ENCODE measurements at places on chromosomes 12 and 14.
A peak's percentile ranks its signal among the peaks of the same experiment; 100 is the strongest.

DNA sequence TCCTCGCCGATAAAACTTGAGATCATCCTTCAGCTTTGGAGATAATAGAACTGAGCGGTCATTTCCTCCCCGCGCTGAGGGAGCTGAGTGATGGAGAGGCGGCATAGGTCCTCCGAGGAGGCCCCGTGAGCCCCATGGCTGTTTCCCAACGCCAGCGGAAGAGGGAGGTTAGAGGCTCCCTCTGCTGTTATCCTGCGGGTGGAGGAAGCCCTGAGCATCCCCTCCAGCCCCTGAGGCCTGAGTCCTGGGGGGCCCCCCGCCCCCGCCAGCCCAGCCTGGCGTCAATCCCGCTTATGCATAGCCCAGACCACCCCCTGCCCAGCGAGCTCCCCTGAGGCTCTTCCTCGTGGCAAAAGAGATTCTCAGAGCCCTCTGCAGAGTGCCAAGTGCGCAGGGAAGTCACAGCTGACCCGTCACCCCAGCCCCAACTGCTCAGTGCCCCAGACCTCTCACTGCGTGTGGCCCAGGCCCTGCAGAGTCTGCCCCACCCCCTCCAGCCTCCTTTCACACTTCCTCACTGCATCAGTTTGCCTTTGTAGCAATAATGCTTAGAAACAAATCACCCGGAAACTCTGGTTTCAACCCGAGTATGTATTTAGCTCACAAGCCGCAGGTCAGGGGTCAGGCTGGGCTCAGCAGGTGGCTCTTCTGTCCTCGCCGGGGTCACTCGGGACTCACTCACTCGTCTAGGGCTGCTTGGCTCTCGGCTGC, 44.7 kb upstream of the GALNT9 start:
- DNase-seq: no peak

GRCh38 chr14:95195031-95195430, 37.7 kb upstream of the DICER1 start:
- DNase-seq: no peak

DNA sequence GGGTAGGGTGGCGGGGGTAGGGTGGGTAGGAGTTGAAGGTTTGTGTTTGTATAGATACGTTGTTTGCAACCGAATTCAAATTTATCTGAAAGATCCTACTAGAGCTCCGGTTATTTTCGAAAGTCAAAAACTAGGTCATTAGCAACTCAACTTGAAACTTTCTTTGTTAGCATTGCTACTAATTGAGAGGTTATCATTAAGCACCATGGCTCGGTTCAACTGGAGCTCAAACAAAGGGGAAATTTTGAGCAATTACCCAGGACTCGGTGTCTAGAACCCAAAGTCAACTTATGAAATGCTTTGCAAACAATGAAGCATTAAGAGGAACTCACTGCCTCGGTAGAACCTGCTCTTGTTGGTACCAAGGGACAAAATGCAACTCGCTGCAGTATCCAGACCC, 207.7 kb downstream of the BCAT1 start:
- DNase-seq: no peak

DNA sequence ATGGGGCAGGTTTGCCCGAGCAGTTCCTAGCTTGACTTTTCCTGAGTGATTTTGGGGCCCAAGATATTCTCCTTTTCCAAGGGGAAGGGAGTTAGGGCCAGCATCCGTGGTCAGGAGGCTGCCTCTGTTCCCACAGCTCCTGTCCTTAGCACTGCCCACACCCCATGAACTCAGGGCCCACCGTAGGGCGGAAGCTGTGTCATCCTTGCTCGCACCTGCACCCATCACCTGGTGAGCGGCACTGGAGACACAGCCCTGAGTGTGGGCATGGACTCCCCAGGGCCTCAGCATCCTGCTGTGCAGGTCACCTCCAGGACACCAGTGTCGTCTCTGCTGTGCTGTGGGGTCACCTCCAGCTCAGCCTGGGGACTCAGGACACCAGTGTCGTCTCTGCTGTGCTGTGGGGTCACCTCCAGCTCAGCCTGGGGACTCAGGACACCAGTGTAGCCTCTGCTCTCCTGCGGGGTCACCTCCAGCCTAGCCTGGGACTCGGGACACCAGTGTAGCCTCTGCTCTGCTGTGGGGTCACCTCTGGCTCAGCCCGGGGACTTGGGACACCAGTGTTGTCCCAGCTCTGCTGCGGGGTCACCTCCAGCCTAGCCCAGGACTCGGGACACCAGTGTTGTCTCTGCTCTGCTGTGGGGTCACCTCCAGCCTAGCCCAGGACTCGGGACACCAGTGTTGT, 322.9 kb downstream of the ADGRD1 start:
- no peak for DNase-seq

GRCh38 chr12:46486588-46486987, 114.0 kb upstream of the SLC38A2 start:
- no peak for DNase-seq

- DNase-seq: no peak
Observed at GRCh38 chr12:103640831-103641230, 53.8 kb downstream of the STAB2 start.

GRCh38 chr14:92649066-92649465, 99.4 kb downstream of the LGMN start:
- no peak for DNase-seq

- no peak for DNase-seq
Observed at GRCh38 chr12:5756338-5756842, 188.7 kb downstream of the ANO2 start.

DNA sequence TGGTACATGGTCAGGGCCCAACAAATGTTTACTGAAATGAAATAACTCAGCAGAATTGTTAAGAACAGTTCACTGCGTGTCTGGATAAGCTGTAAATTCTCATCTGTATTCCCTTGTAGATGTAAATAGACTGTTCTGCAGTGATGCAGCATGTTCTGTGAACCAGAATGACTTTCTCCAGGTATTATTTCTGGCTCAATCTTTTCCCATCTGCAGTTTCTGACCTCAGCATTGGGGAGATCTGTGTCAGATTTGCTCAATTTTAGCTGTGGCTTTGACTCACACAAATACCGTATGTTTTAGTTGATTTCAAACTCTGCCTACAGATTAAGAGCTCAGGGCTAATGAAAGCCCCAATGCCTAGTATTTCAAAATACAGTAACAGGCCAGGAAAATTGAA, 49.2 kb upstream of the DICER1 start:
- DNase-seq: no peak

- DNase-seq: peak; percentile 49
Observed at GRCh38 chr12:114407842-114408411, 2.0 kb upstream of the TBX5 start.

DNA sequence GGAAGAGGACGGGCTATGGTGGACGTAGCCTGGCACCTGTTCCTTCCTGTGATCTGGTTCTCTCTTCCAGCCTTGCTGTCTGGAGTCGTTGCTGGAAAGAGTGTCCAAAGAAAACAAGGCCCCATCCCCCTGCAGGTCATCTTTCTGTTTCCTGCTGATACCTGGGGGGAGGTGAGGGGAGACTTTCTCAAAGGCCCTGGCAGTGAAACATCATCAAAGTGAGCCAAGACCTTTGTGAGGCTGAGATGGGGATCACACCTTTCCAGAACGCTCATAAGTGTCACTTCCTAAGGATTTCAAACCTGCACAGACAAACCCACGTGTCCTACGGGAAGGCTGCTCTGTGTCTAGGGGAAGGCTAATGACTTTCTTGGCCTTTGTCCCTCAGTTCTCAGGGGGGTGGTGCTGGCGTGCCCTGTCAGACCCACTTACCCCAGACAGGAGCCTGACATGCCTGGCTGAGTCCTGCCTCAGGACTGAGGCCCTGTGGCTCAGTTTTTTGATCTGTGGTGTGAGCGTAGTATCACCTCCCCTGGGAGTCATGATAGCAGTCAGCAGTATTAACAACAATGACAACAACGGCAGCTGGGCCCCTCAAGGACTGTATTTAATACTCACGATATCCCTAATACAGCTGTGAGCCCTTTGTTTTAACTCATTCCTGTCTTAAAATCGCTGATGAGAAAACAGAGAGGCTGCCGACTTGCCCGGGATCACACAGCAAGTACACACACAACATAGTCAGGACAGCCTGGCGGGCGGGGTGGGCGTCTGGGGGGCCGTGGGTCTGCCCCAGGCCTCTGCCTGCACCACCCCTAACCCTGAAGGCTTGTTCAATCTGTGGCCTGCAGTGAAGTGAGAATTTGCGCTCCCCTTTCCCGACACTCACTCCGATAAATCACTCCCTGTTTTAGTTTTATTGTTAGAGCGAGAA, 235.2 kb downstream of the SLC41A2 start:
- no peak for DNase-seq

GRCh38 chr12:105425254-105426174, 95.0 kb downstream of the C12orf75 start:
- no peak for DNase-seq

- DNase-seq: no peak
Observed at GRCh38 chr14:64248689-64249088, 45.5 kb downstream of the ESR2 start.

- no peak for DNase-seq
Observed at GRCh38 chr14:55781046-55781445, 201.0 kb downstream of the KTN1 start.

GRCh38 chr12:46508651-46509050, 136.1 kb upstream of the SLC38A2 start:
- no peak for DNase-seq

DNA sequence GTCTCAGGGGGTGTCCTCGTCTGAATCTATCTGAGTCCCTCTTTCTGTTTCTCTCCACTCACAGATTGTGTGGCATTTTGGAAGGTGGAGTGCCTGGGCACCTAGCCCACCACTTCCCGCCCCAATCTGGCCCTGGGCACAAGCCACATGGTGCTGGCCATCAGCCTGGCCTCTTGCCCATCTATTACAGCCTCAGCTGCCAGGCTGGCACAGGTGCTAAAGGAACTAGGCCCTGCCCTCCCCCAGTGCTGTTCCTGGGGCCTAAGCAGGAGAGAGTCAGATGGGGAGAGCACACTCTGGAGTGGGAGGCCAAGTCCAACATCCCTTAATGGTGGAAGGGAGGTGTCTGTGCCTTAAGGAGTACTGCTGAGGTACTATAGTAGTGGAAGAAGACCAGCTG, 8.3 kb upstream of the CALCOCO1 start:
- DNase-seq: no peak

GRCh38 chr14:103056322-103057027, 874 bp downstream of the CDC42BPB start:
- no peak for DNase-seq

DNA sequence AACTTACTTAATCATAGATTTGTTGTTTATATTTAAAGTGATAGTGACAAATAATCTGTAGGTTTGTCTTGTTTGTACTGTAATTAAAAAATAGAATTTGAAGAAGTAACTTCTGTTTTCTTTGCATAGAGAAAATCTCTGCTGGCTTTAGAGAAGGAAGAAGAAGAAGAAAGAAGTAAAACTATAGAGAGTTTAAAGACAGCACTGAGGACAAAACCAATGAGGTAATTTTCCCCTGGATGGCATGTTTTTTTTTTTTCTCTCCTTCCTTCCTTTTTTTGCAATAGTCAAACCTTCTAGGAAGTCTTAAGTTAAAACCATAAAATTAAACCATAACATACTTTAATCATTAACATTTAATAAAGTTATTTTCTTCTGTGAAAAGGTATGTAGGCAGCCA, 131.9 kb downstream of the DAAM1 start:
- no peak for DNase-seq

GRCh38 chr14:28294834-28295440, 471.6 kb upstream of the FOXG1 start:
- no peak for DNase-seq

GRCh38 chr12:116303929-116304328, 26.4 kb upstream of the MED13L start:
- DNase-seq: no peak

GRCh38 chr12:113191227-113191626, 5.7 kb downstream of the RITA1 start:
- no peak for DNase-seq

DNA sequence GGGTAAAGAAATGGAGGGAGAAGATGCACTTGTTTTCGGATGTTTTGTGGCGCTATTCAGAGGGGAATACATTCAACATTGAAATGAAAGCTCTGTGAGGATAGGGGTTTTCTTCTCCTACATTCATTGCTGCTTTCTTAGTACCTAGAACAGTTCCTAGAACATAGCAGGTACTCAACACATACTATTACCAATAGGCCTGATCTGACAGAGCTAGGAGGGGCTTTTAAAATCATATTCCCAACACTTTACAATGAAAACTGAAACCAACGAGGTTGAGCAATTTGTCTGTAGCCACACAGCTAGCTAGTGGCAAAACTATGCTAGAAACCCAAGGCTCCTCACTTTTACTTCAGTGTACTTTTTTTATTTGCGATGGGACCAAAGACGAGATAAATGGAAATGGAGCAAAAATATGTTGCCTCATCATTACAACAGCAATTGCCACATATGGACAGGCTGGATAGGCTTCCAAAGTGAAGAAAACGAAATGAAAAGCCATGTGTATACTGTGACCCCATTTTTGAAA, 23.1 kb upstream of the IL22 start:
- no peak for DNase-seq

DNA sequence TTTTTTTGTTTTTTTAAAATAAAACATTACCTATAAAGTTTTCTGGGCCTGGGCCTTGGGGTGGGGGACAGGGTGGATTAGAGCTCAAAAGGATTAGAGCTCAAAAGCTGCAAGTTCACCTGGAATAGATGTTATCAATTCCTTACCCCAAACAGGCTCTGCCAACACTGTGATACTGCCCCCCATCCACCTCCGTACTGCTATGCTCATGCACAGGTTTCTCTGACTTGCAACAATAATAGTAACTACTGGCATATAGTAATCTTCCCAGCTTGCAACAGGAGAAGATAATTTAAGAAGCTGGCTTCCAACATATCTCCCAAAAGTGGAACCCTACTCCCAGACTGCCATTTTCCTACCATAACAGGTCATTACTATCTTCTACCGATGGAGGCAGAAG, 51.3 kb upstream of the SLCO1C1 start:
- DNase-seq: no peak

- no peak for DNase-seq
Observed at GRCh38 chr12:91100906-91101305, 10.4 kb downstream of the LUM start.

Data from BJ (cell line).